ENCODE measurements at places on chromosomes 11 and 22.

DNA sequence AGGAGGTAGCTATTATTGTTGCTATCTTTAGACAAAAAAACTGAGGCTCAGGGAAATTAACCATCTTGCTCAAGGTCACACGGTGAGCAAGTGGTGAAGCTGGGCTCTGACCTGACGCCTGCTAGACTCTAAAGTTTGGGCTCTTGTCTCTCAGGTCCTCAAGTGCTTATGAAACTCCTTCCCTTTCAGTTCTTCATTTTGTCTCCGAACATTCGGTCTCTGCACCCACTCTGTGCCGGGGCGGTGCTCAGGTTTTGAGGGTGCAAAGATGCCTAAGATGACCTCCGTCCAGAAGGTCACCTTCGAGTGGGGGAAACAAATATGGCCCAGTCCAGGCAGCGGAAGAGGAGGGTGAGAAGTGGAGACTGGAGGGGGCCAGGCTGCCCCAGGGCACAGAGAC lies 16.0 kb downstream of the OVOL1 start:
- DNase-seq = no peak

- DNase-seq = peak; percentile 75
Measured at GRCh38 chr11:70233511-70233934, 30.4 kb downstream of the FADD start.

GRCh38 chr22:44363980-44364750 lies 51.4 kb upstream of the SHISAL1 start:
- DNase-seq = no peak

DNA sequence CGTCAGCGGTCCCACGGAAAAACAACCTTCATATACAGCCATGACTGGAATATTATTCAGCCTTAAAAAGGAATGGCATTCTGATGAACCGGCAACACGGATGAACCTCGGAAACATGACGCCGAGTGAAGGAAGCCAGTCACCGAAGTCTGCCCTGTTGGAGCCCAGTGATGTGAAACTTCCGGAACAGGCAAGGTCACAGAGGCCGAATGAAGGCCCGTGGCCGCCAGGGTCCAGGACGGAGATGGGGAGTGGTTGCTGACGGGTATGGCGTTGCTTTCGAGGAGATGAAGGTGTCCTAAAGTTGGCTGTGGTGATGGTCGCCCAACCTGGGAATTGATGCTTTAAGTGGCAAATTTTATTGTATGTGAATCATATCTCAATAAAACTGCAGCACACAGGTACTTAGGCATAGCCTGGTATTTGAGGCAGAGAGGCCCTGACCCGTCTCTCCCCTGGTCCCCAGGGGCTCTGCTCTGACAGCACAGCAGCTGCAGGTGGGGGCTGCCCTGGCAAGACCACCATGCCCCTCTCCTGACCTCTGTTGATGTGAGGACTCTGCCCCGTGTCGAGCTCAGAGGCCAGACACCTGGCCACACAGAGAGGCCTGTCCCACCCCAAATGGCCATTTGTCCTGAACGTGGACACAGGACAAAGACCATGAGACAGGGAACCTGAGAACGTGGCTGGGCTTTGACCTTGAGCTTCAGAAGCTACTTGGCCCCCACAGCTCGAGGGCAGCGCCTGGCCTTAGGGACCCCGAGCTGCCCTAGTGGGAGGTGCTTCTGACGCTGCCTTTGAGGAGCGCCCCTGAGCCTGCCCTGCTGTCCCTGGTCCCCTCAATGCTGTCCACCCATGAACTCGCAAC lies 1090.8 kb downstream of the BRD1 start:
- no peak for DNase-seq

Measured in glomerular endothelial cell (primary cell).